NCI-H1105 (cell line): ENCODE measurements at places on chromosomes 12 and 14.

DNA sequence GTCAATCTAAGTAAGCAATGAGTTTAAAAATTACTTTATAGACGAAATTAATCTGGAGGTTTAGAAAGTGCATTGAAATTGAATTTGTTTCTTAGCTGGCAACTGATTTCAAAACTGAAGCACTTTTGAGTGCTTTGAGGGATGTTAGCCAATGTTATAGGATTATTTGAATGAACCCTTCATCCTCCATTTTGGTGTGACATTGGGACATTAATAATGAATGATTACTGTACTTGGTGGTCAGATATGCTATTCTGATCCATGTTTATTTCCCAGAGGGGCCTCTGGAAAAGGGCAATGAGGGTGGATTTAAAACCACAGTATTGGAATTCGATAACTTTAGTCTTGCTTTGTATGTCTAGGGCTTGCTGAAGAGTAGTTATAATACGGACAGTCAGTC lies 183.2 kb downstream of the AKAP6 start:
- DNase-seq: no peak

- DNase-seq: peak; percentile 29
These were observed 12.2 kb downstream of the UBR7 start for GRCh38 chr14:93219103-93219726.

- DNase-seq: no peak
These were observed 478.8 kb downstream of the LRIG3 start for GRCh38 chr12:58441483-58441882.

GRCh38 chr12:103012884-103013283 lies 55.4 kb downstream of the ASCL1 start:
- no peak for DNase-seq

DNA sequence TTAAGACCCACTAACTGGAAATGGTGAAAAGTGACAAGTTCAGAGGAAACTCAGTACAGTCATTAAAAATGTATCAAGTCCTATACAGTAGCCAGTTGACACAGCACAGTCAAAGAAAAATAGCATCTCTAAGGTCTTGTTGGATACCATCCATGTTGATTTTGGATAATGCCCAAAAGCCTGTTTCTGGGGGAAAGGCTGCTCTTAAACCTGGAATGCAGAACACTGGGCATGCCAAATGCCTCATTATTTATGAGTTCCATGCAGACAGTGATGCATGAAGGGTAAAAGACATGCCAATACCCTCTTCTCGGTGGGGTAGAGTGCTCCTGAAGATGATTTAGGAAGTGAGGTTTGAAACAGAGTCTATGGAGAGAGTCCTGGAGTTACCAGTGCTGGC lies 29.6 kb downstream of the KCNK13 start:
- peak; percentile 66 for DNase-seq

DNA sequence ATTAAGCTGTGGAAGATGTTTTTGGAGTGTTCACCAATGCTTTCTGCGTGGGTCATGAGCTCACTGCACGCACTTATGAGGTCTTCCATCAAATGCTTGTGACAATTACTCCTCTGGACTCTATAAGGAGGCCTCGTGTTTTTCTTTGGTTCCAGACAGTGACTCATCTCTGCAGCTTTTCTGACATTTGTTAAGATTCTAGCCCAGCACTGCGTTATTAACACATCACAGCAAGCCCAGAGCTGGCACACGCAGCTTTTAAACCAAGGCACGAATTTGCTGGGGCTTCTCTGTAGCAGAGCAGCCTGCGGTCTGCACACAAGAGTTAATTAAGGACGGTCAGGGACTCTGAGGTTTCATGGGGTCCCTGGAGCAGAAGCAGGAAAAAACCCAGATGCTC lies 16.9 kb downstream of the MEG3 start:
- DNase-seq: no peak

DNA sequence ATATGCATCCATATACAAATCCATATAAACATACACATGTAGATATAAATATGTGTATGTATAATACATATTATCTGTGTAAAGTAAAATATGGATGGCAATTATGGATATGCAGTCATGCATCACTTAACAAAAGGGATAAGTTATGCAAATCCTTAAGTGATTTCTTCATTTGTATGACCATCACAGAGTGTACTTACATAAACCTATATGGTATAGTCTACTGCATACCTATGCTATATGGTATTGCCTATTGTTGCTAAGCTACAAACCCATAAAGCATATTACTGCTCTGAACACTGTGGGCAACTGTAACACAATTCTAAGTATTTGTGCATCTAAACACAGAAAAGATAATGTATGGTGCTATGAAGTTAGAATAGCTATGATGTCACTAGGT lies 227.2 kb downstream of the SLC6A15 start:
- DNase-seq: no peak

DNA sequence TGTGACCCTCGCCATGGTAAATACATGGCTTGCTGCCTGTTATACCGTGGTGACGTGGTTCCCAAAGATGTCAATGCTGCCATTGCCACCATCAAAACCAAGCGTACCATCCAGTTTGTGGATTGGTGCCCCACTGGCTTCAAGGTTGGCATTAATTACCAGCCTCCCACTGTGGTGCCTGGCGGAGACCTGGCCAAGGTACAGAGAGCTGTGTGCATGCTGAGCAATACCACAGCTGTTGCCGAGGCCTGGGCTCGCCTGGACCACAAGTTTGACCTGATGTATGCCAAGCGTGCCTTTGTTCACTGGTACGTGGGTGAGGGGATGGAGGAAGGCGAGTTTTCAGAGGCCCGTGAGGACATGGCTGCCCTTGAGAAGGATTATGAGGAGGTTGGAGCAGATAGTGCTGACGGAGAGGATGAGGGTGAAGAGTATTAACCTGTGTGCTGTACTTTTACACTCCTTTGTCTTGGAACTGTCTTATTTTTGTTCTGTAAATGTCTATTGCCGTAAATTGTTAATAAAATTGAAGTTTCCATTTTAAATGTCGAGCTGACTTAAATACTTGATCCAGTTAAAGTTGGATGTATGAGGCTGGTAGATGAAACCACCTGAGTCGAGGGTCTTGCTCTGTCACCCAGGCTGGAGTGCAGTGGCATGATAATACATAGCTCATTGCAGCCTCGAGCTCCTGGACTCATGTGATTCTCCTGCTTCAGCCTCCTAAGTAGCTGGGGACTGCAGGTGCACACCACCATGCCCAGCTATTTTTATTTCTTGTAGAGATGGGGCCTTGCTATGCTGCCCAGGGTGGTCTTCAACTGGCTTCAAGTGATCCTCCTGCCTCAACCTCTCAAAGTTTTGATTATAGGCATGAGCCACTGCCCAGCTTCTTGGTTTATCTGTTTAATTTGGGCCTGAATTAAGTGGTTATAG lies 8.2 kb downstream of the TUBA1C start:
- no peak for DNase-seq

GRCh38 chr14:35607380-35607779 lies 73.4 kb downstream of the INSM2 start:
- DNase-seq: no peak

- no peak for DNase-seq
These were observed 258.7 kb downstream of the EMP1 start for GRCh38 chr12:13454991-13455777.

GRCh38 chr12:103493199-103493598 lies 2.6 kb downstream of the C12orf42 start:
- DNase-seq: no peak

GRCh38 chr12:100942984-100943749 lies 148.6 kb downstream of the ANO4 start:
- DNase-seq: no peak

GRCh38 chr12:49230805-49231194 lies 34.1 kb upstream of the TUBA1C start:
- DNase-seq: no peak

DNA sequence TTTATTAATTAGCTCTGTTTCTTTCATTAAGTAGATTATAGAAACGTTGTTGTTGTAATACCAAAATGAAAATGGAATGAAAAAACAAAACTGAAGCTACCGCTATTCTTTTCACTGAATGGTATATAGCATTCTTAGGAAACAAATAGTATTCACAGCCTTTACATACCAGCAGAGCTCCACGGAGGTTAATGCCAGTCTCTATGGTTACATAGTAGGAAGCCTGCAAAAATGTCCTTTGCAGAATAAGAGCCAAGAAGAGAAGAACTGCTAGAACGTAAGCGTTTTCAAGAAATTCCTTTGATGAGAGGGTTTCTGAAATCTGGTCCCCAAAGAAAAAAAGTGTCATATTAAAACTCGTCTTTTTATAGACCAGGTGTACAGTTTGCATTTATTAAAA lies 30.6 kb downstream of the ABCC9 start:
- no peak for DNase-seq

GRCh38 chr12:26319511-26319910 lies 124.1 kb downstream of the SSPN start:
- DNase-seq: no peak

DNA sequence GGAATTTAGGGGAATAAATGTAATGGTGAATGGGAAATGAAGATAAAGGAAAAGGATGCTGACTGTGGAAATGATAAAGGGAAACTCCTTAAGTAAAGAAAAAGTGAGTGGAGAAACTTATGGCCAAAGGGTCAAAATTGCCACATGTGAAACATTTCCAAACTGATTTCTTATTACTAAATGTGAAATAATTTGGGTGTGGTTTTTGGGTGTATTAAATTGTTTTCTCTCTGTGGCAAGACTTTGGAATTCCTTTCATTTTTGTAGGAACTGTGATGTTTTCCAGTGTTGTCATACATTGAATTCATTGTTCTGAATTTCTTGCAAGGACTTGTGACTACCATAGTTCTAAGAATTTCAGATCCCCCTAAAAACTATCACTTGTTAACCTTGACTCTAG lies 1891.5 kb upstream of the SEL1L start:
- DNase-seq: no peak

DNA sequence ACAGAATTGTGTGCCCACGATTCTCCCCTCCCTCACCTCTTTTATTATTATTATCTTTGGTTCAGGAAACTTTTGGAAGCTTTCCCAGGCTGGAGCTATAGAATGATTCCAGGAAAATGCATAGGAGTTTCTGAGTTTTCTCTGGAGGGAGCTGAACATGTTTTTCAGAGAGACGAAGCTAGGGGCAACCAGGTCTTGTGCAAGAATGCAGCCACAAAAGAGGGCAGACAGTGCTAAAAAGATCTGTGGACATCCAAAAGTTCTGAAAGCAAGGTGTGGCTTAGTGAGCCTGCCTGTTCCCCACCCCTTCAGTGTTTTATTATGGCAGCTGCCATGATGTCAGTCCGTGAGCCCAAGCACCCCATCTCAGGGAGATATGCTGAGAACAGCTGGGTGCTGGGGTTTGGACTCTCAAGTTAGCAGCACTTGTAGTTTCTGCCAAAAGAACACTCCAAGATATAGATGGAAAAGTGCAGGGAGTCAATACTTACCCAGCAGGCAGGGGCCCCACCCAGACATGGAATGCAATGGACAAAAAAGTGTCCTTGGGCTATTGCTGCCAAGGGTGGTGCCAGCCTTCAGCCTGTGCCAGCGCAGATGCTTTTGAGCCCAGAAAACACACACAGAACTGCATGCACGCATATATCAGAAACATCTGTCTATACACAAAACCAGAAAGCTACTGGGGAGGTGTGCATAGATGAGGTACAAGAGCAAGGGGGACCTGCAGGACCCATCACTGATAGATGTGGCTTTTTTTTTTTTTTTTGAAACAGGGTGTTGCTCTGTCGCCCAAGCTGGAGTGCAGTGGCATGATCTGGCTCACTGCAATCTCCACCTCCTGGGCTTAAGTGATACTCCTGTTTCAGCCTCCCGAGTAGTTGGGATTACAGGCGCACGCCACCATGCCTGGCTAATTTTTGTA lies 17.0 kb upstream of the IRF2BPL start:
- no peak for DNase-seq

- DNase-seq: peak; percentile 15
These were observed 1.5 kb downstream of the FKBP4 start for GRCh38 chr12:2796187-2796666.

DNA sequence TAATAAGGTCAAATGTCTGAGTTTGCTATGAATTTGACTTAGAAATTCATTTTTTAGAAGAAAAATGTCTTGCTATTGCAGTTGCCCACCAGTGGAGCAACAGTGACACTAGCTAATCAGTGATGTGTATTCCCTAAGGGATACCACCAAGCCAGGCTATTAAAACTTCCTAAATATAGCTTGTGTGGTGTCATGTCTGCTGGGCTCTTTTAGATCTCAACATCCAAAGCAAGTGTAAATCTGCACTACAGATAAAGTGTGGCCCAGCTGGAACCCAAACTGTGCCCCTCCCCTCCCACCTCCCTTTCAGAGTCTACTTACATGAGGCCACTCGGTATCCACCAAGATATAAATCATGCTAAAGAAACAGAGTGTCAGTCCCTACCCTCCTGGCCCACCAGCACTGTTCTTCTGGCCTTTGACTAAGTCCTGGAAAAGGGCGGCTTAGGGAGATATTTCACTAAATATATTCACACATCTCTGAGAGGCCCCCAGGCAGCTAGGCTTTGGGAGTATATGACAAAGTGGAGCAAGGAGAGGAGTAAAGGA lies 53.8 kb downstream of the SLC35F4 start:
- no peak for DNase-seq

- DNase-seq: no peak
These were observed 342 bp downstream of the DICER1 start for GRCh38 chr14:95157048-95157326.

DNA sequence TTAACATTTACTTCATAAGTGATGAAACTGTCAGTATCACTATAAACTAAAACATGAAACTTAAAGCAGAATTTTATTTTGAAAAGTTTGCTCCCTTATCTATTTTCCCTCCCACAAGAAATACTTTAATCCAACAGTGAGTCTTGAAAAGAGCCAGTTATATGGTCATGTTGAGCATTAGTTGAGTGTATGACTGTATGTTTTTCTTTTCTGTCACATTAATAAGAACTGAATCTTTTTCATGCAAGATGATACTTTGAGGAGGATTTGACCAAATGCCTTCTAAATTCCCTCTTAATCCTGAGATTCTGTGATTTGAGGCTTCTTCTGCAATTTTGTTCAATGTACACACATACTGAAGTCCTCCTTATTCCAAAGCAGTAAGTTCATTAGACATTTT lies 33.7 kb upstream of the YARS2 start:
- DNase-seq: no peak

- DNase-seq: no peak
These were observed 9.4 kb downstream of the ANKRD9 start for GRCh38 chr14:102500158-102500662.

DNA sequence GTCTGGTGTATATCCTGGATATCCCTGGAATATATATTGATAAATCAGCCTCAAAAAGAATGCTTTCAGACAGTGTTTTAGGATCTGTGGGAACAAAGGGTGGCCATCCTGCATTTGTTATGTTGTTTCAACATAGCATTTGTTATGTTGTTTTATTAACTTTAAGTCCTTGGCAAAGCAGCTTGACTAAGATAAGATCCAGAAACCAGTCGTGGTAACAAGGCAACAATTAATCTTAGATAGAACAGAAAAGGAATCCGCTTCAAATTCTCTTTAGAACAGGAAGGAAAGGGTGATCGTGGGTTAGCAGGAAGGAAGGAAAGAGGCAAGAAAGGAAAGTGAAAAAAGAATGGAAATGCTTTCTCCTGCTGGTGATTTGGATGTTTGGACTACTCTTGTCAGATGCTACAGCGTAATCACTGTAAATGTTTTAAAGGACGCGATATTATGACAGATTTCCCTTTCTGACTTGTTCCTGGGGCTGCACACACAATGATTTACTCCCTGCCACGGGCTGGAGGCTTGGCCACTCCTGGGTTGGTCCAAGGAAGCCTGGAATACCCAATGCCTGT lies 443.3 kb downstream of the DPF3 start:
- DNase-seq: no peak

- DNase-seq: no peak
These were observed 211.8 kb downstream of the BMP4 start for GRCh38 chr14:53744857-53745256.
